ENCODE measurements at places on chromosomes 12 and 14.

DNA sequence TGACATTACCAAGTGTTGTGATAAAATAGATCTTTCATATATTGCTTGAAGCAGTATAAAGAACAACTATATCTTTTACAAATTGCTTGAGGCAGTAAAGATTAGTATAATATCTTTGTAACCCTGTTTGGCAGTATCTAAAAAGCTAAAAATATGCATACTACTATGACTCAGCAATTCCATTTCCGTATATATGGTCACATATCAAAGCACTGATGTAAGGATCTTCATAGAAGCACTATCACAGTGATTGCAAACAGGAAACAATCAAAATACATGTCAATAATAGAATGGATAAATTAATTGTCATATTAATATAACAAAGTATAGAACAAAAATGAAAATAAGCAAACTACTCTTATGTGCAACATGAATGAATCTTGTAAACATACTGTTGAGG is 158.4 kb upstream of the IGF1 start:
- no peak for ATAC-seq

DNA sequence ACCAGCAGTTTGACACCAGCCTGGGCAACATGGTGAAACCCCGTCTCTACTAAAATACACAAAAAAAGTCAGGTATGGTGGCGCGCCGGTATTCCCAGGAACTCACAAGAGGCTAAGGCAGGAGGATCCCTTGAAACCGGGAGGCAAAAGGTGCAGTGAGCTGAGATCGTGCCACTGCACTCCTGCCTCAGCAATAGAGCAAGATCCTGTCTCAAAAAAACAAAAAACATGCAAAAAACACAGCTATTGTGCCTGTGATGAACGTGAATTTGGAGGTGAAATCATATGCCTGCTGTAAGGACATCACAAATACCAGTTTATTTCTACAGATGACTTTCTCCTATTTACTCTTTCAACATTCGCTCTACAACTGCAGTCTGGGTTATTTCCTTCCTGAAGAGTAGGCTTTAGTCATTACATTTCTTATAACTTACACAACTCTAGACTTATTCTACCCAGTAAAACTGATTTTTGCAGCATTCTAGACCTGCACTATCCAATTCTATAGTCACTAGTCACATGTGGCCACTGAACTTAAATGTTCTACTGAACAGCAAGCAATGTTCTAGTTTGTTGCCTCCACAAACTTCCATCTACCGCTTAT is 48.3 kb downstream of the HNRNPC start:
- no peak for ATAC-seq

GRCh38 chr14:22341049-22341448 is 248.0 kb downstream of the DAD1 start:
- peak; percentile 95 for ATAC-seq

- no peak for ATAC-seq
Observed at GRCh38 chr12:59093073-59093772, 172.9 kb upstream of the LRIG3 start.

- peak; percentile 24 for ATAC-seq
Observed at GRCh38 chr14:61545726-61546455, 149.4 kb upstream of the HIF1A start.

DNA sequence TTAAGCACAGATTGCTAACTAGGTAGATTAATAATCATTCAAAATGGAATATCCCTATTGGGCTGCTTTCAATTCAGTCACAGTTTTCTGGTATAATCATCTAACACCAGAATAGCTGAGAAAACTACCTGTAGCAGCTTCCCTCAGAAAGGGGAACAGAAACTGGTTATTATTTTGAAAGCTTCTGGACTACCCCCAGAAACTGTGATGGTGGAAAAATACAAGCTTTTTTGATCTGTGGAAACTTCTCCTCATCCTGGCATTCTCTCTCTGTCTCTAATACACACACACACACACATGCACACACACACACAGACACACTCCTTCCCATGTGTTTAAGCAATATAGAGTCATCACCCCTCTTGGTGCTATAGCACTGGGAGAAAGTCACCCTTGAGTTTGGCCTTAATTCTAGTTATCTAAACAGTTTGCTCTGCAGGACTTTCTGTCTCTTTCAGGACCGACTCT is 251.5 kb upstream of the LMO3 start:
- no peak for ATAC-seq

DNA sequence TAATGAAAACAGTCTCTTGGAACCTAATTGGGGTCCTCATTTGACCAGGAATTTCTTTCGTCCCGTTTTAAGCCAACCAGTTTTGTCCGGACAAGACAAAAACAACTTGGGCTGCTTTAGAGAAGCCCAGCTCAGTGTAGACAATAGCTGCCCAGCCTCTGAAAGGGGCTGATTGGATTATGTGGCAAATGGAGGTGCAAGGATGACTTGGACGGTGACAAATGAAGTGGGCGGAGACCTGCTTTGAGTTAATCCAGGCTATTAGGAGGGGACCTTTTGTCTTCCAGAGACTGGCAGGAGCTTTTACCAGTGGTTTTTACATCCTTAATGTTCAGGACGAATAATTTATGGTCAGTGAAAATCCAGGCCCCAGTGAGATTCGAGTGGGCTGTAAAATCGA is 4.8 kb downstream of the MEG3 start:
- peak; percentile 95 for ATAC-seq

GRCh38 chr12:104250366-104251125 is 35.0 kb downstream of the TXNRD1 start:
- no peak for ATAC-seq

GRCh38 chr12:22228022-22228875 is 106.3 kb downstream of the ST8SIA1 start:
- no peak for ATAC-seq

- ATAC-seq = no peak
Observed at GRCh38 chr14:74195623-74196022, 43.6 kb upstream of the VSX2 start.

GRCh38 chr14:71193663-71194062 is 286.4 kb downstream of the PCNX1 start:
- no peak for ATAC-seq

- no peak for ATAC-seq
Observed at GRCh38 chr12:100959481-100959880, 164.9 kb downstream of the ANO4 start.

DNA sequence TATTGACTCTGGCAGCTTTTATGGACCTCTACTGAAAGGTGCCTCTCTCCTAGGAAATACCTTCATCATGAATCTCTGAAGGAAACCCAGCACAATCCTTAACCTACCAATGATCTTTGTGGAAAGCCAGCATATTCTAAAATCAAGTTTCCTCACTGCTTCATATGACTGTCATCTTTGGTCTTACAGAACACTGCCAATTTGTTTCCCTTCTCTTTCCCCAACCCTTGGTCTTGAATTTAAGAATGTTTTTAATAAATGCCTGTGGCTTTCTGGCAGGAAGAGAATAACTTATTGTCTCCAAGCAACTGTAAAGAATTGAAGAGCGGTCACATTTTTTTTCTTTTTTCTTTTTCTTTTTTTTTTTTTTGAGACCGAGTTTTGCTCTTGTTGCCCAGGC is 427.6 kb downstream of the IPO8 start:
- ATAC-seq = no peak

- ATAC-seq = no peak
Observed at GRCh38 chr12:103905730-103906349, 24.4 kb upstream of the HSP90B1 start.

DNA sequence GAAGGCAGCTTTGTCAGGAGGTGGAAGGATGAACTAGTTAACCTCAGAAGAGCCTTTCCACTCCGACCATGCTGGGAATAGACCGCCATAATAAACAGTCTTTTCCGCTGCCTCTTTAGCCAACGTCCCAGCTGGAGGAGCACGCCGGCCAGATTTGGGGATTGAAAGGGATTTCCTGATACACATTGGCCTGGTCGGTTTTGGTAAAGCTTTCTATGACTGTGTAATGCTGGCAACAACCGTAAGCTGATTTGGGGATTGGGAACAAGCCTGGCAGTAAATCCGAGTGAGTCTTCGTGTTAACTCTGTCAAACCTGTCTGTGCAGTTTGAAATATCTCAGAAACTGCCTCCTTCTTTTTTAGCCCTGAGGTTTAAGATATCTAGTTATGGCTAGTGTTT is 87.0 kb downstream of the DAD1 start:
- ATAC-seq = no peak

GRCh38 chr12:6752167-6752920 is 597 bp downstream of the MLF2 start:
- peak; percentile 7 for ATAC-seq

DNA sequence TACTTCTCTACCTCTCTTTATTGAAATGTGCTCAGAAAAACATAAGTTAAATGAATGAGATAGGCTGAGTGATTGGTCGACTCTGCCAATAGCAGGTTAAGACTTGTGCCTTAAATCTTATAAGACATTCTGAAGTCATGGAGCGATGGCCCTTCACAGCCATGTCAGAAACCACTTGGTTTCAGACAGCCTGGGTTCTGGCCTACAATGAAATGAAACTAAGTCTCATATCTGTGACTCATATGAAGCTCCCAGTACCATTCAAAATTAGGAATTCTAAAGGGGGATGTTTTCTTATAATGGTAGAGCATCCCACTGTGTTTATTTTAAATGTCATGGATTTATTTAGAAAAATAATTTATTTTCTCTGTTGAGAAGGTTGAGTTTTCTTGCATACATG is 42.6 kb downstream of the PLXNC1 start:
- ATAC-seq = no peak

- no peak for ATAC-seq
Observed at GRCh38 chr14:81638656-81639280, 105.1 kb upstream of the SEL1L start.

- ATAC-seq = no peak
Observed at GRCh38 chr14:77544571-77544970, 46.0 kb upstream of the ISM2 start.

GRCh38 chr12:47910981-47911380 is 6.2 kb upstream of the VDR start:
- ATAC-seq = no peak

DNA sequence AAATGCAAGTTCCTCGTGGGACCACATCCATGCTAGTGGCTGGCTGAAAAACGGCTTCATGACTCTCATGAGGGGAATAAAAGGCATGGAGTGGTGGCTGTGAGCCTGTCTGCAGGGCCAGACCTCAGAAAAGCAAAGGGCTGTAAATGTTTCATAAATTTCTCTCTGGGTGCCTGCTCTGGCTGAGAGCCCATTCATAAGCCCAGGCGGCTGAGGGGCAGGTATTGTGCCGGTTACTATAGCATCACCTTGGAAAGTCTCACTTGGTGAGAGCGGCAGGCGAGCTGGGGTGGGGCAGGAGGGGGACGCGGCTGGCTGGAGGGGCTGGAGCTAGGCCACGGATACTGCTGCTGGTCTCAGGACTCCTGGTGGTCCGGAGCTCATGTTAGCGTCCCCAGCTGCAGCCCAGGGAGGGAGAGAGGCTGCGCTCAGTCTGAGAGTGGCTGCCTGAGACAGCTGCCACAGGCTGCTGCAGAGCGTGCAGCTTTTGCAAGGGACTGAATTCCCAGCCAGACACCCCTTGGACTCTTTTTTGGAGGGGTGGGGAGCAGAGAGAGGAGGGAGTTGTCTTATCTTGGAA is at the start of gene SLC17A8:
Gene SLC17A8 (plus strand): TSS at position 431 of the 580 bp plus-strand sequence. CDS start 318 bp downstream, outside the sequence.
- ATAC-seq = peak; percentile 94

- ATAC-seq = no peak
Observed at GRCh38 chr14:88791629-88792472, 902 bp downstream of the EML5 start.

GRCh38 chr12:130846369-130846768 is 7.3 kb upstream of the STX2 start:
- peak; percentile 75 for ATAC-seq

DNA sequence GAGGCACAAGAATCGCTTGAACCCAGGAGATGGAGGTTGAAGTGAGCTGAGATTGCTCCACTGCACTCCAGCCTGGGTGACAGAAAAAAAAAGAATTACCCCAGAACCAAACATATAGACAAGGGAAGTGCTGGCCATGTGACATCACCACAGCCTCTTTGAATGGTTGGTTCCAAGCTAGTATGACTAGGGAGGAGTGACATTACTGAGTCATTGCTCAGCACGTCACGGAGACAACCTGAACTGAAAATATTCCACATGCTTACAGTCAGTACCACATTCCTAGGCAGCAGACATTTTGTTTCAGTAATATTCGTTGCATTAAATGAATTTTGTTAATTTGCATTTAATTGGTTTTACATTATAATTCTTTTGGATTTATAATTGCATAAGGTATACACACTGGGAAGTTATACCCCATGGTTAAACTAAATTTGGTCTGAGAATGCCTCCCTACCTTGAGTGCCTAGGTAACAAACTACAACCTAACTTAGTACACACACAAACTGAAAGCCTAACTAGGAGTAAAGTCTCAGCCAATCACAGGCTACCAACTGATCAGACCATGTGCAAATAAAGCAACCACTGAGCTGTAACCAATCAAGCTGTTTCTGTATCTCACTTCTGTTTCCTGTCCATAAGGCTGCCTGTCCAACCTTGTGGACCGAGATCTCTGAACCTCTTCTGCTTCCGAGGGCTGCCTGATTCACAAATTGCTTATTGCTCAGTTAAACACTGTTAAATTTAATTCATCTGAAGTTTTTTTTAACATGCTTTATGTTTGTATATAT is 164.4 kb downstream of the CAND1 start:
- peak; percentile 27 for ATAC-seq

- ATAC-seq = no peak
Observed at GRCh38 chr14:81127785-81128184, 93.0 kb downstream of the GTF2A1 start.

GRCh38 chr14:91302391-91302790 is 57.9 kb upstream of the GPR68 start:
- no peak for ATAC-seq

- no peak for ATAC-seq
Observed at GRCh38 chr12:61846765-61847164, 413.4 kb upstream of the USP15 start.

GRCh38 chr12:130127532-130127911 is 34.7 kb upstream of the FZD10 start:
- ATAC-seq = peak; percentile 83

DNA sequence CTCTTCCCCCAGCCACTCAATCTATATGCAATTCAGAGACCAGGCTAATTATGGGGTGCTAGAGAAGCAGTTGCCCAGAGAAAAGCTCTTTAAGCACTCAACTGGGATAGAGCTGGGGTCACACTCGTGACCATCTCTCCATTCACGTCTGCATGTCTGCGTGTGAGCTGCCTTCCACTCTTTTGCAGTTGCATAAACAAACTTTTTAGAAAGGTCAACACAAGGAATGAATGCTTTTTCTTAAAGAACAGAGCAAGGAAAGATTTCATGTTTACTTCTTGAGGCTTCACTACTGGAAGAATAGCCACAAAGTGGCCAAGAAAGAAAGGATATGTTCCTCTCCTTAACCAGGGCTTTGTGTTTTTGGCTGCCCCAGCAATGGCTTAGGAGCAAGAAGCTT is 151.1 kb downstream of the SAMD4A start:
- no peak for ATAC-seq

- ATAC-seq = peak; percentile 83
Observed at GRCh38 chr12:24937553-24938244, 11.2 kb downstream of the BCAT1 start.

DNA sequence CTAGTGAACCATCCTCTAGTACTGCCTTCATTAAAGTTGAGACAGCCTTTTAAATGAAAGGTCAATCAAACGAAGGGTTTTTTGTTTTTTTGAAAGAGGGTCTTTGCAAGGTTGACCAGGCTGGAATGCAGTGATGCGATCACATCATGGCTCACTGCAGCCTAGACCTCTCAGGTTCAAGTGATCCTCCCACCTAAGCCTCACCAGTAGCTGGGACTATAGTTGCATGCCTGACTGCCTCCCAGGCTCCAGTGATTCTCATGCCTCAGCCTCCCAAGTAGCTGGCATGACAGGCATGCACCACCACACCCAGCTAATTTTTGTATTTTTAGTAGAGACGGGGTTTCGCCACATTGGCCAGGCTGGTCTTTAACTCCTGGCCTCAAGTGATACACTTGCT is 114.6 kb upstream of the SINHCAF start:
- no peak for ATAC-seq
